ENCODE measurements at places on chromosomes 5 and 9. TPM values are rescaled to one million over a fixed set of nuclear protein-coding genes. Genes with fewer than 3 reads are reported as not detected.

The GGTA1 gene
- total RNA-seq, result not detected

The GFI1B gene
- total RNA-seq, result not detected

The C9orf78 gene
- 96.9 TPM for total RNA-seq

The PCDHAC2 gene
- not detected for total RNA-seq

The G3BP1 gene
- total RNA-seq, result 193 TPM

The TMEM215 gene
- not detected for total RNA-seq

The HOMER1 gene
- 1.5 TPM for total RNA-seq

The HEMGN gene
- total RNA-seq, result 1.6 TPM

DNA sequence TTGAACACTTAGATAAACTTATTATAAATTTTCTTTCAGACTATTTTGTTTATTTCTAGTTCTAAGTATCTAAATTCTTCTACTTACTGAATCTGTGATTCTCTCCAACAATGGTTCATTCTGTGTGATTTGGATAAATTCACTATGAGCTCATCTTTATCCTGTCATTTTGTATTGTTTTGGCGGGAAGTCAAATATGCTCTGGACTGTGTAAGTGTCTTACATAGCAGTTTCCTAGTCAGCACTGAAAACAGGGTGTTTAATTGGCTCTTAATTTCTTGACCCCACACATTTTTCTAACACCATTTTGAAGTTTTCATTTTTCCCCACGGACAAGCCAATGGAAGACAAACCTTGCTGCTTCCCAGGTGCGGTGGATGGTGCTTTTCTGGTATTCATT lies 207.0 kb upstream of the ACO1 start:
- no peak for DNase-seq

DNA sequence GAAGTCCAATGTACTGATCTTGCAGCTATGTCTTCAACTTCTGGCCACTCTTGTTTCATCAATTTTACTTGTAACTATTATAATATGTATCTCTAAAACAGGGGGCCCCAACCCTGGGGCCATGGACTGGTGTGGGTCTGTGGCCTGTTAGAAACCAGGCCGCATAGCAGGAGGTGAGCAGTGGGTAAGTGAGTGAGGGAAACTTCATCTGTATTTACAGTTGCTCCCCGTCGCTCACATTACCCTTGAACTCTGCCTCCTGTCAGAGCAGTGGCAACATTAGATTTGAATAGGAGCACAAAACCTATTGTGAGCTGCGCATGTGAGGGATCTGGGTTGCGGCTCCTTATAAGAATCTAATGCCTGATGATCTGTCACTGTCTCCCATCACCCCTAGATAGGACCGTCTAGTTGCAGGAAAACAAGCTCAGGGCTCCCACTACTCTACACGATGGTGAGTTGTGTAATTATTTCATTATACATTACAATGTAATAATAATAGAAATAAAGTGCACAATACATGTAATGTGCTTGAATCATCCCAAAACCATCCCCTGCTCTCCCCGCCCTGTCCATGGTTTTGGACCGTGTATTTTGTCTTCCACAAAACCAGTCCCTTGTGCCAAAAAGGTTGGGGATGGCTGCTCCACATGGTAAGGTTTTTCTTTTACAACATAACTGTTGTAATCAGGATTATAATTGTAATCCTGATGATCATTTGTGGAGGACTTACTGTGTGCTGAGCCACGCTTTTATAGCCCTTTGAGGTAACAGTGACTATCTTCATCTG lies 26.9 kb upstream of the SH3PXD2B start:
- DNase-seq, result no peak

DNA sequence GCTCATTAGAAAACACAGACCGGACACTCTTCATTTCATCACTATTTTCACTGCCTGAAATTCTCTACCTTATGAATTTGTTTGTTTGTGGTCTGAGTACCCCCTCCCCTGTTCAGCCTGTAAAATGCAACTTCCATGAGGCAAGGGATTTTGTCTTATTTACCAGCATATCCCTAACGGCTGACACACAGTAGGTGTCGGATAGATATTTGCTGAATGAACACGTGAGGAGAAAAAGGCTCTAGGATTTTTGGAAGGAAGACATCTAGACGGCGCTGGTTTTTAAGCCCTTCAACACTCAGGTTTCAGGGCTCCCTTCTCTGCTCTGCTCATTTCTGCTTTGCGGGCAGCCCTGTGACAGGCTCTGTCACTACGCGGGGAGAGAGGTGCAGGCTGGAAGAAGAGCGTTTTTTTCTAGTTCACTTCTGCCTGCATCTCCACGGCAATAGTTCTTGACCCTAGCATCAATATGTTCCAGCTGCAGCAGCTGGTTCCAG lies 41.0 kb downstream of the KCNMB1 start:
- no peak for DNase-seq

- no peak for DNase-seq
Measured at GRCh38 chr5:16095612-16096011, 84.0 kb downstream of the MARCHF11 start.

DNA sequence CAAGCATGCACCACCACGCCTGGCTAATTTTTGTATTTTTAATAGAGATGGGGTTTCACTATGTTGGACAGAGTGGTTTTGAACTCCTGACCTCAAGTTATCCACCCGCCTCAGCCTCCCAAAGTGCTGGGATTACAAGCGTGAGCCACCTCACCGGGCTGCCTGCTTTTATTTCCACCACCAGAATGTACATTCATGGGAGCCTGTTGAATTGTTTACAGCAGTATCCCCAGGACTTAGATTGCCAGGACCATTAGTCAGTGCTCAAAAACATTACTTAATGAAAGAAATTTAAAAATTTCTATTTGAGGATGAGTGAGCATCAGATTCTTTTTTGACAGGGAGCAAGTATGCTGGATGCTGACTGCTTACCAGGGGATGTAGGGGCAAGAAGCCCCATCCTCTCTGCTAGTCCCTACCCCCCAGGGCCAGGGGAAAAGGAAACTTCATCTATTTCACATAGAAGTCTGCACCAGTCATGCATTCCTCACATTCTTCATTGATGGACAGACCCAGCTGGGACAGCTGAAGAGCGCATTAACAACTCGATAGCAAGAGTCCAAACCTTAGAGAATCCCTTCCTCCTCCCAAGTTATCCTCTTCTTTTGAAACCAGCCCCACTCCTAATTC lies 10.3 kb upstream of the RGMB start:
- DNase-seq, result no peak

- DNase-seq, result no peak
Measured at GRCh38 chr9:69265891-69266290, 59.1 kb upstream of the ENTREP1 start.

DNA sequence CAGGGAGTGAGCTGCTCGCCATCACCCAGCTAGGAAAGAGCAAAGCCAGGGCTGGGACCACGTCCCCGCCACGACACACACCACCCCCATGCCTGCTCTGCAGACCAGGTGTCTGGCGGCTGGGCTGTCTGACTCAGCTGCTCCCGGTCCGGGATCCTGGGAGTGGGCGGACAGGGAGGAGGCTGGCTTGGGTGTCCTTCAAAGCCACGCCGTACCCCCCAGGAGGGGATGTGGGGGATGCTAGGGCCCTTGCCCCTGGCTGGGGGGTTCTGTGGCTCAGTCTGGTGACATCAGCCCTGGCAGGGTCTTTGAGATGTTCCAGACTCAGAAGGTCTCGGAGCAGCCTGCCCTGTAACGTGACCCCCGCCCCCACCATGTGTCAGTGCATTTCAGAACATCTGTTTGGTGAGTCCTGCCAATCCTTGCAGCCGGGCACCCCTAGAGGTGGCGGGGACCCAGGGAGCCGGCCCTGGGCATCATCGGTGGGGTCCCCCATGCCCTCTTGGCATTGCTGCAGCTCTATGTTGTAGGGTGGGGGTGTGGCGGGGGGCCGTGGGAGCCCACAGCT lies 62.3 kb downstream of the HMCN2 start:
- DNase-seq, result no peak

DNA sequence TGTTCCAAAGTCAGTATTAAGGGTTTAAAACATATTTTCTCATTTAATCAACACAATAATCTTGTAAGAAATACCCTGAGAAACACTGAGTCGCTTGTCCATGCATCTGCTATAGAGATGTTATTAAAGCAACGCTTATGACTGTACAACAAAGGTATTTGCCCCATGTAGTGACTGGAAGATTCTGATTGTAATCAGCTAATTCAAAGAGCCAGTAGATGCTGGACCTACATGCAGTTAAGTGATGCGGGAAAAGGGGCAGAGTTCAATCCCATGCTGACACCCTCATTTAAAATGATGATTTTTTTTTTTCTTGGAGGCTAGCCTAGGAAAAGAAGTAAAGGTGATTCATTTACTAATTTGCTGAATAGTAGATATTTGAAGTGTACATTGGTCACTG lies 149.3 kb upstream of the MTAP start:
- no peak for DNase-seq

DNA sequence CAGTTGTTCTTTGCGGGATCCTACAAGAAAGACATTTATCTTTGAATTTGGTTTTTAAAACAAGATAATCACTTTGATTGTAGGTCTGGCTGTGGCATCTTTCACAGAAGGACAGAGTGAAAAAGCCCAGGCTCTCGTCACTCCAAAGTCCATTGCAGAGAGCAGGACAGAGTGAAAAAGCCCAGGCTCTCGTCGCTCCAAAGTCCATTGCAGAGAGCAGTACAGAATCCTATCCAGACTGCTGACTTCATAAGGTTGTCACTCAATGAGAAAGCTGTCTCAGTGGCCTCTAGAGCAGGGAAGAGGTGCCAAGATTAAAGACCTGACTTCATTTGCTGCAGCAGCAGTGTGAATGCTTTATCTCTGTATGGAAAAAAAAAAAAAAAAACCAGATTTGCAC lies 16.3 kb upstream of the GPX8 start:
- no peak for DNase-seq

GRCh38 chr9:95104980-95105379 lies 212.5 kb downstream of the FANCC start:
- DNase-seq, result no peak

DNA sequence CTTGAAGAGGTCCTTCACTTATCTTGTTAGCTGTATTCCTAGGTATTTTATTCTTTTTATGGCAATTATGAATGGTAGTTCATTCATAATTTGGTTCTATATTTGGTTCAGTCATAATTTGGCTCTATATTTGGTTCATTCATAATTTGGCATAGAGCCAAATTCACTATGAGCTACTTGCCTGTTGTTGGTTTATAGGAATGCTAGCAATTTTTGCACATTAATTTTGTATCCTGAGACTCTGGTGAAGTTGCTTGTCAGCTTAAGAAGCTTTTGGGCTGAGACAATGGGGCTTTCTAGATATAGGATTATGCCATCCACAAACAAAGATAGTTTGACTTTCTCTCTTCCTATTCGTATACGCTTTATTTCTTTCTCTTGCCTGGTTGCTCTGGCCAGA lies 142.2 kb downstream of the PLCXD3 start:
- no peak for DNase-seq

- no peak for DNase-seq
Measured at GRCh38 chr5:66122379-66123034, 21.6 kb upstream of the SREK1 start.

DNA sequence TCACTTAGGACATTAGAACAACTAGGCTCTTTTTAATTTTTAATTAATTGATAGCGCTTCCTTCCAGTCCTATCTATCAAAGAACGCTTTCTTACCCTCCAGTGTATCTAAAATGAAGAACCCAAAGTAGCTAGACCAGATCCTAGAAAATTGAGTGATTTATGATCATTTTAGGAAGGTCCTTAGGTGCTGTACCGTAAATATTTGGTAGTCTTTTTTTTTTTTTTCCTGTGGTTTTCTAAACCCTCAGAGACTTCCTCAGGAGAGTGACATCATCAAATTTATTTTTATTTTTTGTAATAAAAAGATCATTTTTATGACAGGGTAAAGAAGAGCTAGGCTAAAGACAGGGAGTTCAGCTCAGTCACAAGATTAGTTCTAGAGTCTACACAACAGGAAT lies 197.4 kb downstream of the WDR70 start:
- no peak for DNase-seq

DNA sequence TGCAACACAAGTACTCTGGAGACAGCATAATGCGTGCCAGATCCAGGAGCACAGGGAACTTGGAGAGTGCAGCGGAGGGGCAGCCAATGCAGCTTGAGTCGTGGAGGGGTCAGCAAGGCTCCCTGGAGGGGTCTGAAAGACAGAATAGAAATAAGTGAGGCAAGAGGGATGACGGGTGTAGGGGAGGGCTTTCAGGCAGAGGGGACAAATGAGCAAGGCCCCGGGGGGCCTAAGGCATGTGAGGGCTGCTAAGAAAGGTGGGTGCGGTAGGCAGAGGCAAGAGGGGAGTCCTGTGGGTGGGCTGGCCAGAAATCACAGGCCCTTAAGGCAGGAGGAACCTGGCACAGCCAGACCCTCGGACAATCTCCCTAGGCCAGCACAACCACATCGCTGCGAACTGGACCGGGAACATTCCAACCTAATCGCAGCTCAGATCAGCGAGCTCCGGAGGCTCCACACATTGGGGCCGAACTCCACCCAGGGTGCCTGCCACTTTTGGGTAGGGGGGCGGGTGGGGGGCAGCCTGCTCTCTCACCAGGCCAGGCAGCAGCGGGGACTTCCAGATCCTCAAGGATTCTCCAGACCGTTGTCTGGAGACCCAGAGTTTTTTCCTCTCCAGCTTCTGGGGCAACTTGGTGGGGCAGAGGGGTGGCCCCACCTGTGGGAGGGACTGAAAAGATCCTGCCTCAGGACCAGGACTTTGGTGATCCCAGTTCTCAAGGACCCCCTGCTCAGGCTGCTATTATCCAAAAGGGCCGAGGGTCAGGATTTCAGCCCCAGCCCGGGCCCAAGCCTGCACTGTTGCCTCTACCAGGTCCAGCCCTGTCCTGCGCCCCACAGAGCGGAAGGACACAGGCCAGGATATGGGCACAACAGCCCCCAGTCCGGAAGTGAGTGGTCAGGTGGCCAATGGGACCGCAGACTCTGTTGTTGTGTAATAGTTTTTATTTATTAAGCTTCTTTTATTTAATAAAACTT lies 22.7 kb upstream of the CYSTM1 start:
- DNase-seq, result no peak

DNA sequence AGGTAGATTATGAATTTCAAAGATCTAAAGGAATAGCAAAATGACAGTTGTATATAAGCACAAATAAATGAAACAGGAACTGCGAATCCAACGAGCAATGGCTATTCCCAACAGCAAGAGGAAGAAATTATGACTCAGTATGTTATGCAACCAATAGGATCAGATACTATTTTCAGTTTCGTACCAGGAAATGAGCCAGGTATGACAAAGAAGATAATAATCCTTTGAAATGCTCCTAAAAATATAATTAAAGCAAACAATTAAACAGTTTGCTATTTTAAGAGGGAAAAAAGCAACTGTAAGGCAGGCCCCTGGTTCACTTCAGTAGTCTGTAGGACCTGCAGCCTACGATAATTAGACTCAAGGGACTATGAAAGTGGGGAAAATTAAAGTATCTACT lies 58.9 kb downstream of the AUH start:
- DNase-seq, result no peak
